ENCODE measurements at places on chromosomes 12 and 14.

DNA sequence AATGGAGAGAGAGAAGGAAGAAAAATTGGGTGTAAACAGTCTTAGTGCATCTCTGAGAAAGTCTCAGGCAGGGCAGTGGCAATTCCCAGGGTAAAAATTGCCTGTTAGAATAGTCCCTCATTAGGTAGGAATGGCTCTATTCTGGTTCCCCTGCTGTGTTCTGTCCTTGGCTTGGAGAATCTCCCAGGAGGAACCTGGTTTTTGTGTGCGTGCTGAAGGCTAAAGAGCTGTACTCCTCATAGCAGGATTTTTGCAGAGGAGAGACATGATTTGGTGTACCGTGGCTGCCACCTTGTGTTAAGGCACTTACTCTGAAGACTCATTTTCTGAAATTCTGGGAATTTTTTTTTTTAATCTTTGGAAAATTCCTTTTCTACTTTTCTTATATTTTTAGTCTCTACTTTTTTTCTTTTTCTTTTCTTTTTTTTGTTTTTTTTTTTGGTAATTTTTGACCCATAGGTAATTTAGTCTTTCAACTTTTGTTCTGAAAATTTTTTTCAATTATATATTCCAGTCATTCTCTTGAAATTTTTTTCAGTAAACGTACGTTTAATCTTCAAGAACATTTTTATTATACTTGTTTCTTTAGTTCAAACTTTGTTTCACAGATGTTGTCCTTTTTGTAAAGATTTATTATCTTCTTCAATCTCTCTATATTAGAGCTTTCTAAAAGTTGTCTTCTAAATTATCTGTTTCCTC, 63.8 kb downstream of the FBXO33 start:
- DNase-seq: peak; percentile 65

GRCh38 chr14:90732718-90733117, 83.5 kb downstream of the TTC7B start:
- DNase-seq: no peak

DNA sequence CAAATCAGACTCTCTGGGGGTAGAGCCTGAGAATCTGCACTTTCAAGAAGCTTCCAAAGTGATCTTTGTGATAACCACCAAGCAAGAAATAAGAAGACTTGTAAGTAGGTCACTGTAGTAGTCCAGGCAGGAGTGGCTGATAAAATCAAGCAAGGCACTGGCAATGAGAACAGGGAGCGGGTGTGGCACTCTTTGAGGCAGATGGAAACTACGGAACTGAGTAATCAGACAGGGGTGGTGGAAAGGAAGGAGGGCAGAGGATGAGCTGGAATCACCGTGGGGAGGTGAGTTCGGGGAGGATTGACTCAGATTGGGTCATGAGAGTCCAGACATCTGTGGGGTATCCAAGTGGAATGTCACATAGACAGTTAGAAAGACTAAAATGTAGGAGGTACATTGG, 44.4 kb upstream of the PLXNC1 start:
- DNase-seq: peak; percentile 10

GRCh38 chr12:68406134-68406576, 74.0 kb upstream of the MDM1 start:
- peak; percentile 58 for DNase-seq

- no peak for DNase-seq
Measured at GRCh38 chr12:12990700-12991468, 9.2 kb downstream of the HEBP1 start.

- DNase-seq: no peak
Measured at GRCh38 chr12:130218682-130219081, 56.4 kb downstream of the FZD10 start.

DNA sequence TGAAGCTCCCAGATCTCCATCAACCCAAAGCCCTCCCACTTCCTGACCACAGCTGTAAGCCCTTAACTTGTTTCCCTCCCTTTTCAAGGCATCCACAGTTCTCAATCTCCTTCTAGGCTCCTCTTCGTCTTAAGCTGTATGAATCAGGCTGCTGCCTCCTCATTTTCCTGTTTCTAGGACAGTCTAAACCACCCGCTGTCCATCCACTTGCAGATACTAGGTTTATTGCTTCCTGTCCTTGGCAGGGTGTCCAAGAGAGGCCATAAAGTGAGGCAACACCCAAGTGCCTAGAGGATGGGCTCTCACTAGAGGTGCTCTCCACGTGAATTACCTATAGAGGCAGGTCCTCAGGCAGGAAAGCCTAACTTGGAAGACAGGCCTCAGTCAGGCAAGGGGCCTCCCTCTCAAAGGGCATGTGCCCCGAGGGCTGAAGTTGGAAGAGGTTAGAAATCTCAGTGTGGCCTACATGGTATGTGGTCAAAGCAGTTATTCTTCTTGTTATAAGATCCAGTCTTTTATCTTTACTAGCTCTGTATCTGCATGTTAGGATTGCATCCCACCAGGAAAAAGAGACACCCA, 8.8 kb upstream of the TMEM106C start:
- no peak for DNase-seq

Data from kidney tubule cell (primary cell).